ENCODE measurements at places on chromosomes 11 and 22.
A peak's percentile ranks its signal among the peaks of the same experiment; 100 is the strongest.

GRCh38 chr11:124276081-124276480, 19.9 kb downstream of the OR8G5 start:
- DNase-seq, result no peak

GRCh38 chr11:9462172-9462799, 1.5 kb downstream of the ZNF143 start:
- no peak for DNase-seq

DNA sequence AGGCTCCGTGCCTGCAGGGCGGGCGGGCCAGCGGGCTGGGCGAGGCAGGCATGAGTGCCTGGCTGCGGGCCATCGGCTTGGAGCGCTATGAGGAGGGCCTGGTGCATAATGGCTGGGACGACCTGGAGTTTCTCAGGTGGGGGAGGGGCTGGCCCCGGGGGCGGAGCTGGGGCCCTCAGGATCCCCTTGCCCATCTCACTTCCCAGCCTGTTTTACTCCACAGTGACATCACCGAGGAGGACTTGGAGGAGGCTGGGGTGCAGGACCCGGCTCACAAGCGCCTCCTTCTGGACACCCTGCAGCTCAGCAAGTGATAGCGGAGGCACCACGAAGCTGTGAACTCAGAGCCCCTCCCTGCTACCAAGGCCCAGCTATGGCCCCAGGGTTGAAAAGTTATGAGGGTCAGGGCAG, 5.9 kb downstream of the PHOX2A start:
- DNase-seq, result peak; percentile 54

DNA sequence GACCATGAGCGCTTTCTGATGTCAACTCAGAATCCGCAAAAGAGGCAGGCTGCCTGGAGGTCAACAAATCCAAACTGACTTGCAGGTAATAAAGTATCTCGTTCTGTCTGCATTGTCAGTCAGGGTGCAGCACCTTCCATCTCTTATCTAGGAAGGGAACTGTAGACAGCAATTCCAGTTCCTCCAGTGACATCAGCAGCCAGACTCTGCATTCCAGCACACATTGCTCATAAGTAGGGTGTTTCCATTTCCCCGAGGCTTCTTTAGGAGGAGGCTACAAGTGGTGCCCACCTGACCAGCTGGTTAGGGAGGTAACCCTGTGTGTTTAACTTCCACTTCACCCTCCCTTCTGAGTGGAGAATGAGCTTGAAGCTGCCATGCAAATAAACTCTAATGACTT, 53.3 kb downstream of the NTM start:
- DNase-seq, result no peak

- peak; percentile 61 for DNase-seq
These were observed 1458.6 kb upstream of the TENM4 start for GRCh38 chr11:80899381-80899780.

DNA sequence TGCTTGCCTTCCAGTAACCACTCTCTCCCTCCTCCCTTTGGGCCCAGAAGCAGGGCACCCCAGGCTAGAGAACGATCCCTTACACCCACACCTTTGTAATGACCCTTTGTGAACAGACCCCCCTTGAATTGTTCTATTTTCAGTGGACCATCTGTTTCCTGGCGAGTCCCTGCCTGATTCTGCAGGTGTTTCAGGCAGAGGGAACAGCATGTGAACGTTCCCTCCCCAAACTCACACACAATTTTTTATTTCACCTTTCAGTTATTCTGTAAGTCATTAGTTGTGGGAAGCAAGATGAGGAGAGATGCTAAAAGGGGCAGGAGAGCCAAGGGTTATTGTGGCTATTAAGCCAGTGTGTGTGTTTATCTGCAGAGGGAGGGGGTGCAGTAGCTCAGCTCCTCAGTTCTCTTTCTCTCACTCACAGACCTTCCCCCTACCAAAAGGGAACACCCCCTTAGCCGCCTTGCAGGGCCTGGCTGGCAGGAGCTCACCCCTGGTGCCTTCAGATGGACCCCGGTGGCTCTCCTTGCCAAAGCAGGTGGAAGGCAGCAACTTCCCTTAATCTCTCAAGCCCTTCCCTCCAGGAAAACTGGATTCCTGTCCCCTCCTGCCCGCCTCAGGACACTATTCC, 64.8 kb upstream of the SPON1 start:
- no peak for DNase-seq

GRCh38 chr11:132035766-132036165, 665.4 kb downstream of the NTM start:
- no peak for DNase-seq

GRCh38 chr11:133907216-133907615, 49.6 kb downstream of the IGSF9B start:
- DNase-seq, result no peak
